ENCODE measurements at places on chromosomes 5 and 9. TPM values are rescaled to one million over a fixed set of nuclear protein-coding genes. Genes with fewer than 3 reads are reported as not detected.

Gene C5orf34
- total RNA-seq, result 3.1 TPM

Gene ESM1
- total RNA-seq, result 214 TPM

Gene IL7R
- 3.2 TPM for total RNA-seq

Gene AQP7
- total RNA-seq, result 0.09 TPM

Gene FAM221B
- not detected for total RNA-seq

Gene PTGS1
- total RNA-seq, result 1.8 TPM

Gene TMC1
- total RNA-seq, result 2.1 TPM

Gene FOXE1
- total RNA-seq, result not detected

Gene GLRA1
- not detected for total RNA-seq

Gene F12
- total RNA-seq, result 0.99 TPM

Gene ZBTB26
- 3.7 TPM for total RNA-seq

Gene KYAT1
- total RNA-seq, result 10.8 TPM

Gene CARD9
- 0.27 TPM for total RNA-seq

Gene NMUR2
- total RNA-seq, result not detected

Gene VLDLR
- total RNA-seq, result 4.4 TPM

Gene RIMOC1
- 8.4 TPM for total RNA-seq

Gene TTLL11
- total RNA-seq, result 4.8 TPM

Gene ARRDC1
- 24.2 TPM for total RNA-seq

Gene OR1Q1
- total RNA-seq, result not detected

Gene ANKRD34B
- total RNA-seq, result not detected

Gene CFAP90
- total RNA-seq, result not detected

Gene SPINK4
- total RNA-seq, result not detected

Measured in endothelial cell of coronary artery (primary cell).